ENCODE measurements at places on chromosomes 2 and 18.

DNA sequence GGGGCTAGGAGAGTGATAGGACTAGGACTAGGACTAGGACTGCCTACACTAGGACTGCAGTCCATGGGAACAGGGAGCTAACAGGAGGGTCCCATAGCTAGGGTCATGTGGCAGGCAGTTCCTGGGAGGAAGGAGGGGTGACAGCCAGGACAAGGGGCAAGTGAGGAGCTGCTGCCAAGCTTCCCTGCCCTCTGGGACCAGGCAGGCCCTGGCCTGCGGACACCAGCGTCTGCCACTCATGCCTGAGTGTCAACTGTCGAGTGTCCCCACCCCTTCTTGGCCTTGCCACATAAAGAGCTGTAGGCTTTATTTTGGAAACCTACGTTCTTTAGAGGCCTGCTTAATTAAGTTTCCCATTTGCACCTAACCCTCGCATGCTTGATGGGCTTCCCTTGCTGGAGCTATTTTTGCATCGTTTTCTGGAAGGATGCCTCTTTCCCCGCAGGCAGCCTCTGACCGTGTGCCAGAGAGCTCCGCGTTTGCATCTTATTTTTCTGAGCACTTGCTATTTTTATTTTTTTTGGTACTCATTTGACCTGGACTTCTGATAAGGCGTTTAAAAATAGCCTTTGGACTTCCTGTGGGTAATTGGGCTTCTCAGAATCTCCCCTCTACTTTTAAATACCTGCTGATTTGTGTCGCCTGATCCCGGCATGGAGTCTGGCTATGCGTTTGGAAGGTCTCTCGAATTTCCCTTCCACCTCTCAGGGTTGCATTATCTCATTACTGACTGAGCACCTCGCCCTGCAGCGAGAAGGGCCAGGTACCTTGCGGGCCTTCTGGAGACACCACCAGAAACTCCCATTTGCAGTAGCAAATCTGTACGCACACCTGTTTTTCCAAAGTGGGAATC, 66.4 kb downstream of the SH3RF3 start:
- no peak for DNase-seq

DNA sequence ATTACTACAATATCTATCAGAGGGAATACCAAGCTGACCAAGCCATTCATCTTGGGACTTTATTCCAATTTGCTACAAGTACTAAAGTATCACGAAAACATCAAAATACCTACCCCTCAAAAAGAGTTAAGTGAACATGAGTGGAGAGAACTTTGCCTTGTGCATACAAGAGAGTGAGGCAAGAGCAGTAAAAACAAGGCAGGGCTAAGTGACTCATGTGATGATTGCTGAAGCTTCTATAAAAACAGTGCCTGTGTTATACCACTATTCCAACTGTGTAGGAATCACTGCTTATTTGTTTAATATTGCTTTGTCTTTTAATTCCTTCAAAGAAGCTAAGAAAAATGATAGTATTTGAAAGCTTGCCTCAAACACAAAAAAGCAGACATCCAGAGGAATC, 61.2 kb downstream of the FARSB start:
- DNase-seq, result no peak

- DNase-seq, result no peak
Measured at GRCh38 chr2:234823196-234823876, 128.5 kb upstream of the SH3BP4 start.

DNA sequence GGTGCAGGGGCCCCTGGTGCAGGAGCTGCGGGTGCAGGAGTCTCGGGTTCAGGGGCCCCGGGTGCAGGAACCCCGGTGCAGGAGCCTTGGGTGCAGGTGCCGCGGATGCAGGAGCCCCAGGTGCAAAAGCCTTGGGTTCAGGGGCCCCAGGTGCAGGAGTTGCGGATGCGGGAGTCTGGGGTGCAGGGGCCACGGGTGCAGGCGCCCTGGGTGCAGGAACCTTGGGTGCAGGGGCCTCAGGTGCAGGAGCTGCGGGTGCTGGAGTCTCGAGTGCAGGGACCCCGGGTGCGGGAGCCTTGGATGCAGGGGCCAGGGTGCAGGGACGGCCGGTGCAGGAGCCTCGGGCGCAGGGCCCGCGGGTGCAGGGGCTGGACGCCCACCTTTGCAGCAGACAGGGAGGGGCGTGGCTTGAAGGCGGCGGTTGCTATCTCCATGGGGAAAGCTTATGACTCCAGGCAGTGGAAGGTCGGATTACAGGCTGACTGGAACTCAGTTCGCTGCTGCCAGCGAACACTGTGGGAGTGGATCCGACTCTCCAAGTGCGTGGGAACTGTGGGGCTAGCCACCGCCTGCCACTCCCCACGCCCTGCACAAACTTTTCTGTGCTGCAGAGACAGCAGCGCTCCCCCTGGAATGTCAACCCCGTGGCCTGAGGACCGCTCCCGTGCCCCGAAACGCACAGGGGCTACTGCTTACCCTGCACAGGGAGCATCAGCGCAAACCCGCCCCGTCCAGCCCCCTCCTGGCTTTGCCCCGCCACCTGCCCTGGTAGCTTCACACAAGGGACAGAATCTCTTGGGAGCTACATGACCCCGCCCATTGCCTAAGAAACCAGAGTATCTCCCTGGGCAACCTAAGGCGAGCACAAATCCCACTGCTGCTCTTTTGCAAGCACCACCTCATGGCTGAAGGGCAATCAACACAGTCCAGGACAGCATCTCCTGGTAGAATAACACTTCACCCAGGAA, 40.3 kb downstream of the COPS9 start:
- DNase-seq, result no peak

DNA sequence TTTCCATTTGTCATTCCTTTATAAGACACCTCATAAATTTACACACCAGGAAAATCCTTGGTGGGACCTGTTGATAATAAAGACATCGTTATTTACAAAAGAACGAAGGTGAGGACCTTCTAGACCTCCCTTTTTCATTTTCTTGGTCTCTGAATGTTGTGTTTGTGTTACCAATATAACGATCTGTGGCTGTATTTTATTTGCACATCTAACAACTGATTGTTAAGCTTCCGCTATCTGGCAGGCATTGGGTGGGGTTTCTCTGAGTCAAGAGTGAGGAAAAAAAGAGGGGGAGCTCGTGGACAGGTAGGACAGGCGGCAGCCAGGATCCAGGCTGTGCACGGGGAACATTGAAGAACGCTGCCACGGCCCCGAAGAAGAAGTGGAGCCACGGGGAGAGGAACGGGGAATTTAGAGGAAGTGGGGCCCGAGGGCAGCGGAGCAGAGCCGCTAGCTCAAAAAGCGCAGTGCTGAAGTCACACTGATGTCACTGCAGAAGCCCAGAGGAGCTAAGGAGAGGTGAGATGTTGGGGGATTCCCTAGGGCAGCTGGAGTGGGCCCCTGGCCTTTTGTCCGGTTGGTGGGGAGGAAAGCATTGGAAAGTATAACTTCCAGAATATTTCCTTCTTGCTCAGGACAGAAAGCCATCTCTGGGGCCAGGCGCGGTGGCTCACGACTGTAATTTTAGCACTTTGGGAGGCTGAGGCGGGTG, 20.9 kb upstream of the DNMT3A start:
- DNase-seq, result no peak

DNA sequence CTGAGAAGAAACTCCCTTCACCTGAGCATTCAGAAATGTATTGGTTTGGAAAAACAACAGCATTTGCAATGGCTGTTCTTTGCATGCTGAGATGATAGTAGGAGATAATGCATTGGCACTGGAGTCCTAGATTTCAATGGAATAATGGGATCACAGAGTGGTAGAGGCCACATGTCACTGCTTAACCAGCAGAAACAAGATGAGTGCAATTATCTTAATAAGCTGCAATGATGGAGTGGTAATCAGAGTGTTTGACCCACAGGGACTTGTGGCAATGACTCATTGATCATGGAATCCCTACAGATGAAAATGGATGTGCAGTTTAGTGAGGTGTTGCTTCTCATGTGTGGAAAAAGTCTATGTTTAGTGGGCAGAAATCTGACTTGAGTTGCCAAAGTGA, 218.8 kb upstream of the ZEB2 start:
- no peak for DNase-seq

- peak; percentile 9 for DNase-seq
Measured at GRCh38 chr2:211867845-211868451, 670.7 kb downstream of the ERBB4 start.

- DNase-seq, result no peak
Measured at GRCh38 chr18:51637881-51638280, 440.4 kb upstream of the MEX3C start.

Data from right lung (tissue), 10 donors.